Pancreas (tissue), 10 donors: ENCODE measurements at places on chromosomes 2 and 18. TPM values are rescaled to one million over a fixed set of nuclear protein-coding genes. Genes with fewer than 3 reads are reported as not detected.

Gene HAAO
- total RNA-seq = 15.8 TPM

Gene COLEC11
- 3.1 TPM for total RNA-seq

Gene FZD7
- total RNA-seq = 0.60 TPM

Gene AKAIN1
- 0.81 TPM for total RNA-seq

Gene PRKD3
- total RNA-seq = 8.0 TPM

Gene EMILIN2
- 0.74 TPM for total RNA-seq

Gene AGPS
- total RNA-seq = 27.8 TPM

Gene SMYD1
- 0.16 TPM for total RNA-seq

Gene UGT1A8
- not detected for total RNA-seq

Gene FAM237A
- total RNA-seq = not detected

Gene PSTPIP2
- total RNA-seq = 8.5 TPM

Gene MITD1
- 8.3 TPM for total RNA-seq

Gene AMER3
- 0.28 TPM for total RNA-seq

Gene IL36B
- not detected for total RNA-seq

Gene RFX8
- not detected for total RNA-seq

Gene COMMD1
- total RNA-seq = 9.3 TPM

Gene FSHR
- total RNA-seq = not detected

Gene BMP10
- not detected for total RNA-seq

Gene PTPRN
- total RNA-seq = 81.7 TPM

Gene CD8A
- 1.0 TPM for total RNA-seq

Gene IL1RL1
- total RNA-seq = 0.28 TPM

Gene FLACC1
- total RNA-seq = 0.74 TPM

Gene FBXO15
- 0.64 TPM for total RNA-seq
